SK-N-SH treated with all-trans-retinoic acid at 6 μM for 48 hours (cell line): ENCODE measurements at places on chromosomes 13 and 19.

DNA sequence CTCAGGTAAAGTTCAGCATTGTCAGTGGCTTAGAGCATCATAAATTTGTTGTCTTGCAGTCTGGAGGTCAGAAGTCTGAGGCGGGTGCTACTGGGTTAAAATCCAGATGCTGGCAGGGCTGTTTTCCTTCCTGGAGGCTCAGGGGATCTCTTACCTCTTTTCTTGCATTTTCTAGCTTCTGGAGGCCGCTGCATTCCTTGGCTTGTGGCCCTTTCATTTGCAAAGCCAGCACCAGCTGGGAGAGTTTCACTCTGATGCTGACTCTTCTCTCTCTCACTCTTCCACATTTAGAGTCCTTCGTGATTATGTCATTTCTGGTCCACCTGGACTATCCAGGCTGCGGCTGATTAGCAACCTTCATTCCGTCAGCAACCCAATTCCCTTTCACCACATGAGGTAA is 38.1 kb upstream of the SLC10A2 start:
- no peak for ATAC-seq

- ATAC-seq, result no peak
These were observed 31.0 kb downstream of the RUBCNL start for GRCh38 chr13:46355901-46356590.

DNA sequence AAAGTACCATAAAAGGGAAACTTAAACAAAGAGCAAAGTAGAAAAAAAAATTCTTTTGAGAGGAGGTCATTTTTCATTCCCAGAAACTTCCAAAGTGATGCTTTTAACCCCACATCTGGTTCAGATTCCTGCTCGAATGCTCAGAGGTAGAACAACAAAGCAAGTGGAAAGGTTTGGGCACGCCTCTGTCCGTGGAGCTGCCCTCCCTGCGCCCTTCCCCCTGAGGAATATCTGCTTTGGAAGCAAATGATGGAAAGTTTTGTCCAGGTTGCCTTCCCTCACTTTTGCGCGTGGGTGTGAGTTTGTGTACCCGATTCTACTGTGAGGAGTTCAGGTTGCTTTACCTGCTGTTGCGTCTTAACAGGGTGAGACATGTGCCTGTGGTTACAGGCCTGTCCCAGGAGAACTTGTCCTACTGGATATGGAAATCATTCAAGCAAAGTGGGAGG is 110.2 kb downstream of the KLF5 start:
- peak; percentile 18; the same call in 1 of the 3 replicates for ATAC-seq

GRCh38 chr13:24142886-24143285 is 17.6 kb upstream of the SPATA13 start:
- no peak for ATAC-seq

DNA sequence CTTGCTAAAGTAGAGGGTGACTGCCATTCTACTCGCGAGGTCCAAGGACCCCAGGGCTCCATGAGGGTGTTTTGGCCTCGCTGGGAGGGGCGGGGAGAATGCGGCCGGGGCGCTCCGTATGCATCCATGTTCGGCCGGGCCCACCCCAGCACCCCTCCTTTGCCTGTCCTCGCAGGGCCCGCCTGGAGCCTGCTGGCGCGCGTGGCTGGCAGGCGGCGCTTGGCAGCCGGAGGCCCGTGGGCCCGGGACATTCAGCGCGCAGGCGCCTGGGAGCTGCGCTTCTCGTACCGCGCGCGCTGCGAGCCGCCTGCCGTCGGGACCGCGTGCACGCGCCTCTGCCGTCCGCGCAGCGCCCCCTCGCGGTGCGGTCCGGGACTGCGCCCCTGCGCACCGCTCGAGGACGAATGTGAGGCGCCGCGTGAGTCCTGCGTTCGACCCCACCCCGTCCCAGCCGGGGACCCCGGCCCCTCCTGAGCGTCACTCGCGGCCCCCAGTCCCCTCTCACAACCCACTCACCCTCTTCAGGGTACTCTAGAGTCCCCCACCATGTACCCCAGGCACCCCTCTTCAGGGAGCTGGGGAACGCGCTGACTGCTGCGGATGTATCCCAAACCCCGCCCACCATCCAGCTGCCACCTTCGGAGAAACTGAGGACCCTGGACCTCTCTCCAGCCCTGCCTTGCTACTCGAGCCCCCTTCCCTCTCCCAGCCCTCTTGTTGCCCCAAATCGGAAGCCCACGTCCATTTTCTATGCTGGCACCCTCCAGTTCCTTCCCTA is 4.1 kb downstream of the DLL3 start:
- ATAC-seq, result peak; percentile 13; the same call in 2 of the 3 replicates

DNA sequence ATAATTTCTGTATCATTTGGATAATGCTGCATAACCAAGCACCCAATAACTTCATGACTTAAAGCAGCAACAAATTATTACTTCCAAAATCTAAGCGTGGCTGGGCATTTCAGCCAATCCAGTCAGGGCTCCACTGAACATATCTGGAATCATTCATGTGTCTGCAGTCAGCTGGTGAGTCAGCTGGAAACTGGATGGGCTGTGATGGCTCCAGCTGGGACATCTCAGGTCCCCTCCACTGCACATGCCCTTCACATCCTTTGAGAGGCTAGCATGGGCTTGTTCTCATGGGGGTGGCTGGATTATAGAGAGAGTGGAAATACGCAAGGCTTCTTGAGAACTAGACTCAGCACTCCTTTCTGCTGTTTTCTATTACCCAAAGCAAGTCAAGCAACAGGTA is 961.9 kb downstream of the DIAPH3 start:
- ATAC-seq, result no peak

DNA sequence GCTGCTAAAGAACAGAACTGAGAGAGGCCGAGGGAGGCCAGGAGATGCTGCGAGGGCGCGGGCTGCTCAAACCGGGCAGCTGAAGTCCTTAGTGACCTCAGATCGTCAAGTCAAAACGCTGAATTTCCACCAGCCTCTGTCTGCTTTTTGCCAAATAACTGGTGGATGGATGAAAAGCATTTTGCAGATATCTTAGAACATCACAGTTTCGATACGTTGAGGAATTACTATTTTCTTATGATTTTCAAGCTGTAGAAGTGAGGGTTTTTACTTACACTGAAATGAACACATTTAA is 2.0 kb downstream of the GPC6 start:
- no peak for ATAC-seq

- ATAC-seq, result no peak
These were observed 3.7 kb downstream of the ATP13A1 start for GRCh38 chr19:19659646-19660245.

DNA sequence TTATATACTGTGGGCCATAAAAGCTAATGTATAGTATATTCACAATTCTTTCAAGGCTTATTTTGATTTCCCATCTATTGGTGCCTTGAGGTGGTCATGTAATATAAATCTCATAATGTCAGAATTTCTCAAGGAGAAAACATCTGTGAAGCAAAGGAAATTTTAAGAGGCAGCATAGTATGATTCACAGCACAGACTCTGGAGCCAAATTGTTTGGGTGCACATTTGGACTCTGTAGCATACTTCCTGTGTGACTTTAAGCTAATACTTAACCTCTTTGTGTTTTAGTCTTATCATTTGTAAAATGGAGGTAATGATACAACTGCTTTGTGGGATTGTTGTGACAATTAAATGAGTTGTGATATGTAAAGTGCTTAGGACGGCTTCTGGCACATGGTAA is 67.6 kb downstream of the PIBF1 start:
- ATAC-seq, result no peak

DNA sequence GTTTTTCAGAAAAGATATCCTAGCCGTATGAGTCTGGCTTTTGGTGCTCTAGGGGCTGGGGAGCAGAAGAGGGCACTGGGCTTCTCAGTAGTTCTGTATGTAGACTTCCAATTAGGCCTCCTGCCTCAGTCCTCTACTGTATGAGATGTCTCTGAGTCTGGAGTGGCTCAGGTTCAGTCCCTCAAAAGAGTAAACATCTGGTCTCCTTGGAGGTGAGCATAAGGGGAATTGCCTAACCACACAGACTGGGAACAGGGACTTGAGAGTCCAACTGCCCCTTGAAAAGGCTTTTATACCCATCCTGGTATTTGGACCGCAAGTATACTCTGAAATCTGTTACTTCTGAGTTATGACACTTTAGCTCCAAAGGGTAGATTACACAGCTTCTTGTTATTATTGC is 214.5 kb downstream of the TDRD3 start:
- no peak for ATAC-seq

DNA sequence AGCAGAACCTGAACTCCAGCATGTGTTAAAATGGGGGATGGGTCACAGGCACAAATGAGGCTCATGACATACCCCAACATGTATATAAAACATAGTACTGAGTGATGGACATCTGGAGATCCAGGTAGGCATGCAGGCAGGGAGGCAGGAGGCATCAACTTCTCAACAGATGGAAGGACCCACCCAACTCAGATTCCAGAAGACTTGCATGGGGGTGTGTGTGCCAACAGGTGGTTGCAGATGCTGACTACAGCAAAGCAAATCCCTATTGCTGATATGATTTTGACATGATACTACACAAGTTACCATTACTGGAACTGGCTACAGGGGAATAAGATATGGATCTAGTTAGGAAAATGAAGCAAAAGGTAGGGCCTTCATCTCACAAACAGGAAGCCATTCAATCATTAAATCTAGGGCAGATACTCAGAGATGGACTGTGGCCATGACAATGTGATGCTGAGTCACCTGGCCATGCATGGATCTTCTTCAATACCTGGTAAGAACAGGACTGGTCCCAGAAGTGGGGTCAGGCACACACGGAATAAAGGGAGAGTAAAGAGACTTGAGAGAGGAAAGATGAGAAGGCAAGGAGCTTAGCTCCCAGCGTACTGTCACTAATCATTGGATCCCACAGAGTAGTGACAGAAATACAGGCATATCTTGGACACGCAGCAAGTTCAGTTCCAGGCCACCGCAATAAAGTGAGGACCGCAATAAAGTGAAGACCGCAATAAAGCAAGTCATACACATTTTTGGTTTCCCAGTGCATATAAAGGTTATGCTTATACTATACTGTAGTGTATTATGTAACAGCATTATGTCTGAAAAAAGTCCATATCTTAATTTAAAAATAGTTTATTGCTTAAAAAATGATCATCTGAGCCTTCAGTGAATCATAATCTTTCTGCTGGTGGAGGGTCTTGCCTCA is 91.3 kb downstream of the USP12 start:
- no peak; the same call in 2 of the 3 replicates for ATAC-seq

- ATAC-seq, result no peak
These were observed 369.9 kb downstream of the PCDH9 start for GRCh38 chr13:66859934-66860877.

DNA sequence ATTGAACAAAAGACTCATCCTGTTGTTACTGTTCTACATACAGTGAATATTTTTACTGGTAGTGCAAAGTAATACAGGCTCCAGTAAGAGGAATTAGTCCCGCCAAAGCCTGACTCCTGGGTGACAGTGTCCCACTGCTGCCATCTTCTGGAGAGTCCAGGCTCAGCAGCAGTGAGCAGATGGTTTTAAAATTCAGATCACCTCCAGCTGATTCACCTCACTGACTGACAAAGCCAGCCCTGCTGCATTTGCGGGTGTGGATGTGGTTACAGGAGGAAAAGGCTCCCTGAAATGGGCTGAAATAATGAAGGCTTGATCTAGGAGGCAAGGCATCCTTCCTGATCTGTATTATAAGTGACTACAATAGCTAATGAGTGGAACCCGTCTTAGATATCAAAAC is 18.3 kb downstream of the PABPC3 start:
- ATAC-seq, result peak; percentile 99
